ENCODE measurements at places on chromosomes 3 and 15. TPM values are rescaled to one million over a fixed set of nuclear protein-coding genes. Genes with fewer than 3 reads are reported as not detected.

CYP1A1 gene
- 0.29 TPM for total RNA-seq

FBLN2 gene
- not detected for total RNA-seq

C15orf39 gene
- 50.2 TPM for total RNA-seq

CCR1 gene
- total RNA-seq: not detected

AADACL2 gene
- not detected for total RNA-seq

AHSG gene
- not detected for total RNA-seq

C3orf20 gene
- 3.6 TPM for total RNA-seq

P3H2 gene
- total RNA-seq: not detected

ZSCAN29 gene
- total RNA-seq: 30.2 TPM

PCSK6 gene
- total RNA-seq: 0.57 TPM

GOLGA6A gene
- total RNA-seq: 0.13 TPM

THPO gene
- total RNA-seq: not detected

CAPN3 gene
- 1.5 TPM for total RNA-seq

GHSR gene
- total RNA-seq: not detected

BHLHE40 gene
- not detected for total RNA-seq

CPEB1 gene
- total RNA-seq: not detected

SLC22A14 gene
- total RNA-seq: not detected

CHDH gene
- total RNA-seq: 1.4 TPM

ARRDC4 gene
- total RNA-seq: not detected

CLDN11 gene
- total RNA-seq: 0.33 TPM

AGBL1 gene
- total RNA-seq: not detected

CORO2B gene
- 10.5 TPM for total RNA-seq

TRH gene
- total RNA-seq: not detected

SCN10A gene
- not detected for total RNA-seq

CASR gene
- total RNA-seq: not detected

FBN1 gene
- total RNA-seq: 0.68 TPM

CHRM5 gene
- not detected for total RNA-seq

TICRR gene
- total RNA-seq: 44.4 TPM

SCAANT1 gene
- not detected for total RNA-seq

LRRC3B gene
- total RNA-seq: not detected

SCN5A gene
- not detected for total RNA-seq

RPL14 gene
- total RNA-seq: 2,858 TPM

GRK7 gene
- total RNA-seq: not detected

MUSTN1 gene
- total RNA-seq: 1.7 TPM

TMEM158 gene
- total RNA-seq: not detected

BDH1 gene
- 16.0 TPM for total RNA-seq

POPDC2 gene
- total RNA-seq: 1.3 TPM

GOLGA8G gene
- total RNA-seq: not detected

ATP2B2 gene
- total RNA-seq: not detected

PATL2 gene
- 8.8 TPM for total RNA-seq

UPK1B gene
- not detected for total RNA-seq

GOLGA8M gene
- total RNA-seq: not detected

MEX3B gene
- total RNA-seq: 5.8 TPM

CD96 gene
- not detected for total RNA-seq

ACP3 gene
- 13.7 TPM for total RNA-seq

Measured in OCI-LY7 (cell line).